ENCODE measurements at places on chromosomes 6 and 20.

DNA sequence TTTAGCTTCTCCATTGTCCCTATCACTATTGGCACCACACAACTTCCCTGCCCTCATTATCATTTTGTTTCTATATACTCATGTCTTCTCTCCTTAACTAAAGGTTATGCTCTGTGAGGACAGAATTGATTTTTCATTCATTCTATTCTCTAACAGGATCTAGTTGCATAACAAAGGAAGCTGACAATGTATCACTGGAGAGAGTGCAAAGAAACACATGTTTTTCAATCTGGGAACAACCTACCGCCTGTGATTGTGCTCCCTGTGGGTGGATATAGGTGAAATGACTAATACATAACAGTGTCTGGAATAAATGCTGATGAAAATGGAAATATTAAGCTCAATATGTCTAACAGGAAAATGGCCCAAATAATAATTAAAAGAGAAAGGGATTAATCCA, 56.6 kb downstream of the COL12A1 start:
- peak; percentile 69 for DNase-seq

GRCh38 chr20:1165521-1165920, 19.3 kb downstream of the TMEM74B start:
- DNase-seq: no peak

DNA sequence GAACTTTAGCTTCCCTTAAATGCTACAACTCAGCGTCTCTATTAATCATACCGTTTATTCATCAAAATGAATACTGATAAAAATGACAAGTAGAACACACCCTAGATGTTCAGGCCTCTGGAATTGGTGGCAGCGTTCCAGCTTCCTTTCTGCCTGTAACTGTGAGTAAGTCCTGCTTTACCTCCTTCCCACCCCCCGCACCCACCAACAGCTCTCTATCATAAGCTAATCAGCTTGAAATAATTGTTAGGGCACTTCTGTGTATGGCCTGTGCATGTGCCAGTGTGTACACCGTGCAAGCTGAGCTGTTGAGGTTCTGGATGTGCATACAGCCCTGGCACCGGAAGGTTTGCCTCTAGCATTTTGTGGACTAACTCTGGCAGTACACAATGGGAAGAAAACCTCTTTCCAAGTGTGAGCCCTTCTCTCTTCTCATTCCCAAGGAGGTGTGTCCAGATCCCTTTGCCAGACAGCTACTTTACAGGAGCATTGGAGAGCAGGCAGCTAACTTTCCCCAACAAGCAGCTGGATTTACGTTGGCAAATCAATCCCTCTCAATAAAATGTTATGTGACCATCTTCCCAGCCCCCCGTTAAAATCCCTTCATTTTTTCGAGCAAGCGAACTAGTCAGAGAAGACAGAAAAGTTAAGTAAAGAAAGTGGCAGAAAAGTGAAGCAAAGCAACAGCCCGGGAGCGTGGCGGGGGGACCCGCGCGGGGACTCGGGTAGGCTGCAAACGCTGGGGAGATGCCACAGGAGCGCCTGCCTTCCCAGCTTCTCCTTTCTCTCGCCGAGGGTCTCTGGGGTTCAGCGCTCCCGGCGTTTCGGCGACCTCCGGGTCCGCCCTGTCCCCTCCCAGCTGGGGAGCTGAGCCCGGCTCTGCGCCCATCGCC, 803 bp upstream of the ADGRG6 start:
- DNase-seq: peak; percentile 98

GRCh38 chr6:78709021-78709420, 158.3 kb upstream of the IRAK1BP1 start:
- DNase-seq: no peak

- DNase-seq: no peak
Observed at GRCh38 chr20:36950414-36951197, 902 bp downstream of the SAMHD1 start.

- DNase-seq: no peak
Observed at GRCh38 chr6:157570104-157570503, 189.1 kb downstream of the ZDHHC14 start.

- DNase-seq: peak; percentile 65
Observed at GRCh38 chr20:53642196-53643030, 48.8 kb upstream of the ZNF217 start.

DNA sequence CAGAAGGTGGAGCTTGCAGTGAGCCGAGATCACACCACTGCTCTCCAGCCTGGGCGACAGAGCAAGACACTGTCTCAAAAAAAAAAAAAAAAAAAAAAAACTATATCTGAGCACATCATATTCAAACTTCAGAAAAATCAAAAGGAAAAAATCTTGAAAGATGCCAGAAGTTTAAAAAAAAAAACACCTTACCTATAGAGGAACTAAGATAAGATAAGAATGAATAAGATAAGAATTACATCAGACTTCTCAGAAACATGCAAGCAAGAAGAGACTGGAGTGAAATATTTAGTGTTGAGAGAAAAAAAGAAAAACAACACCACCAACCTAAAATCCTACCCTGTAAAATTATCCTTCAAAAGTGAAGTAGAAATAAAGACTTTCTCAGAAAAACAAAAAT, 116.8 kb upstream of the ARID1B start:
- no peak for DNase-seq

- DNase-seq: no peak
Observed at GRCh38 chr20:555976-556385, 12.4 kb upstream of the CSNK2A1 start.

DNA sequence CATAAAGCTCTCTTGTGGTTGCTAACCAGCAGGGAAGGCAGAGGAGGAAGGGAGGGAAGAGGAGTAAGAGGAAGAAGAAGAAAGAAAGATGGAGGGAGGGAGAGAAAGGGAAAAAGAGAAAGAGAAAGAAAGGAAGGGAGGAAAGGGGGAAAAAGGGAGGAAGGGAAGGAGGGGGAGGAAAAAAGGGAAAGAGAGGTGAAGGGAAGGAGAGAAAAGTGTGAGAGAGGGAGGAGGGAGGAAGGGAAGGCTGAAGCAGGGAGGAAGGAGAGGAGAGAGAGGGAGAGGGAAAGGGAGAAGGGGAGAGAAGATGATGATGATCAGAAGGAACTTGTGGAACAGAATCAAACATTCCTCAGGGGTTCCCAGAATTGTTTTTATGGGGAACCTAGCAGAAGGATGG, 57.5 kb upstream of the TOX2 start:
- DNase-seq: no peak

GRCh38 chr6:39166189-39166911, 51.4 kb upstream of the SAYSD1 start:
- peak; percentile 31 for DNase-seq

DNA sequence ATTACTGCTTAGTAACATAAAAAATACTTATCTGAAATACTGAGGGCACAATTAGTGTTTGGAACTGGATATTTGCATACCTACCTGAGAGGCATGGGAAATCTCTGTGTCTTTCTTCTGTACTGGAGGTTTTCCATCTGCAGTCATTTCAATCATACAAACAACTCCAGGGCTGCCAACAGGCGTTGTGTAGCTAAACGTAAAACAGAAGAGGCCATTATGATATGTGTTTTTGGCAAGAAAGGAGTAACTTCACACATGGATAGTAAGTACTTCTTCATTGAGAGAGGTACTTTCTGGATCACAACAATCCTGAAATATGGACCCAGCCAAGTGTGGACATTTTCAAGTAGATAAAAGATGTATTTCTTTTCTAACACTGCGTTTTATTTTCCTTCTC, 363.4 kb downstream of the PHF3 start:
- DNase-seq: no peak

- peak; percentile 19 for DNase-seq
Observed at GRCh38 chr20:49460916-49461315, 21.6 kb downstream of the KCNB1 start.

DNA sequence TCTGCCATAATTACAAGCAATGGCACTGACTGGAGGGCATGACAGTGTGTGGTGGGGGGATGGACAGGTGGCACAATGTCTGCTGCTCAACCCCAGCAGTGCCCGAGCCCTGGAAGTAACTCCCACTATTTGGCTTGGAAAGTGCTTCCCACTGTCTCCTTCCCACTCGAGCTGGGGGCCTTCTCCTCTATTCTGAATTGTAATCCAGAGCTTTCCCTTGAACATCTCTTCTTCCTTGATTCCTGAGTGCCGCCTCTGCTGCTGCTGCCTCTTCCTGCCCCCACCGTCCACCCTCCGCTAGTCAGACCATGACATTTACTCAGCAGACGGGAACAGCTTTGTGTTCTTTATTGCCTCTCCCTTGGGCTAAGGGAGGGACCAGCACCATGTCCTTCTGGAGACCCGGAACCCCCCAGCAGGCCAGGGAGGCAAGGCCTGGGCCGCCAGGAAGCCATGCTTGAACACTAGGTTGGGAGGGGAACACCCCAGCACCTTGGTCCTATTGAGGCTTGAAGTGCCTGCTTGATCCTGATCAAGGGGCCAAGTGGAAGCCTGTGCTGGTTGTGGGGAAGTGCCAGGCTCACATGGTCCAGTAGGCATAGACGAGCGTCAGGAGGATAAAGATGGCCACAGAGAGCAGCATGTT, 17.0 kb downstream of the CCDC167 start:
- DNase-seq: no peak

- DNase-seq: peak; percentile 95
Observed at GRCh38 chr6:100230953-100231316, 233.8 kb downstream of the SIM1 start.
